ENCODE measurements at places on chromosomes 1 and 21.
A peak's percentile ranks its signal among the peaks of the same experiment; 100 is the strongest.

DNA sequence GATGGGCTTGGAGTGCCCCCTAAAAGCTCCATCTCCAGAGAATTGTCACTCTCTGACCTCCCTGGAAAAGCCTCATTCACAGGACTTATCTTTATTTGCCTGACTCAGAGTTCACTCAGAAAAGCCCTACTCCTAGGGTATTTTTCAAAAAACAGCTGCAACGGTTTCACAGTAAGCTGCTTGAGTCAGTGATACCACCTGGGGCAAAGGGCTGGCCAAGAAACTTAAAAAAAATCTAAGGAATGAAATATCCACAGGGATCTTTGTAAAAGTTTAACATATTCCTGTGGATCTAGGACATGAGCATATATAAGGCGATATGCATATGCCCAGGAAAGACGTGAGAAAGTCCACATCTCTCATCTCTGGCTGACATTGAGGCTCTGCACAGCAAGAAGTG, 33.8 kb upstream of the TSPAN2 start:
- no peak for DNase-seq

- DNase-seq, result peak; percentile 68
Observed at GRCh38 chr1:1144122-1144842, 28.4 kb upstream of the C1orf159 start.

- no peak for DNase-seq
Observed at GRCh38 chr1:2451741-2452140, 24.3 kb upstream of the PLCH2 start.

- DNase-seq, result no peak
Observed at GRCh38 chr1:243494741-243495431, 239.0 kb downstream of the SDCCAG8 start.

DNA sequence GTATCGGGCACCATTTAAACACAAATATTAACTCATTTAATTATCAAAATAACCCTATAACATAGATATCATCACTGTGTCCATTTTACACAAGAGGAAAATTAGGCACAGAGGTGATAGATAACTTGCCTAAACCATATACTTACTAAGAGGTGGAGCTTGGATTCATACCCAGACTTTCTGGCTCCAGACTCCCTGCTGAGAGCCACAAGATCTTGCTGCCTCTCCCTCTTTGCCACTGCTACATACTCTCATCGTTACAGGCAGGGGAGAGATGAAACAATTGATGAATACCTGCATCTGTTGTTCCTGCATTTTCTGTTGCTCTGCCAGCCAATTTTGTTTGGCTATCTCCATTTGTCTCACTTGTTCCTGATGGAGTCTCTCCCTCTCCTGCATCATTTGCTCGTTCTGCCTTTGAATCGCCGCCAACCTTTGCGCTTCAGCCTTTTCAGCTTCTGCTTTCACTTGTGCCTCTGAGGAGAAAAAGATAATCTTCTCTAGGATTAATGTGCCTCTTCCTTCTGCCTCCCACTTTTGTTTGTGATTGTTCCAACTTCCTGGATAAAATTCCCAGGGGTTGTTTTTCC, 10.6 kb downstream of the GBP5 start:
- DNase-seq, result no peak

- DNase-seq, result no peak
Observed at GRCh38 chr21:46459024-46459355, 299 bp downstream of the DIP2A start.

GRCh38 chr1:55826381-55827080, 611.4 kb upstream of the USP24 start:
- no peak for DNase-seq

GRCh38 chr1:90291431-90292216, 296.7 kb downstream of the ZNF326 start:
- DNase-seq, result no peak

GRCh38 chr1:109804660-109805059, 40.9 kb upstream of the EPS8L3 start:
- no peak for DNase-seq

DNA sequence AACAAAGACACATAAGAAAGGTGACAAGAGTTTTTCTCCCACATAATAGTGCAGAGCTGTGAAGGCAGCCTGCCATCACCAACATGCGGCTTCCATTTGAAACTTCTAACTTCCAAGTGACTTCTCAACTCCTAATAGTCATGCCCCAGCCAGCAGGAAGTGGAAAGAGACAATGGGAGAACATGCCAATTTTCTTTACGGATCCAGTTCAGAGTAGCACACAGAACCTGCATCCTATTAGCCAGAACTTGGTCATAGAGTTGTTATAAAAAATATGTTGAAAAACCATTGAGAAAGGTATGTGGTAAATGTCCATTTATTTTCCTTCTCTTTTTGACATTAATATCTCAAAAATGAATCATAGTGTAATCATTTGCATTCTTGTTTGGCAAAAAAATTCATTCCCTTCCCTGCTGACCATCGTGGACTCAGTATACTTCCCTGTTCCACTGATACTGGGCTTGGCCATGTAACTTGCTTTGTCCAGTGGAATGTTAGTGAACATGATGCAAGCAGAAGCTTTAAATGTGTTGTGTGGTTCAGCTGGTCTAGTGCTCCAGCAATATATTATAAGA, 197.4 kb downstream of the SEC16B start:
- no peak for DNase-seq

GRCh38 chr1:29259802-29260441, 23.6 kb downstream of the PTPRU start:
- DNase-seq, result peak; percentile 70

DNA sequence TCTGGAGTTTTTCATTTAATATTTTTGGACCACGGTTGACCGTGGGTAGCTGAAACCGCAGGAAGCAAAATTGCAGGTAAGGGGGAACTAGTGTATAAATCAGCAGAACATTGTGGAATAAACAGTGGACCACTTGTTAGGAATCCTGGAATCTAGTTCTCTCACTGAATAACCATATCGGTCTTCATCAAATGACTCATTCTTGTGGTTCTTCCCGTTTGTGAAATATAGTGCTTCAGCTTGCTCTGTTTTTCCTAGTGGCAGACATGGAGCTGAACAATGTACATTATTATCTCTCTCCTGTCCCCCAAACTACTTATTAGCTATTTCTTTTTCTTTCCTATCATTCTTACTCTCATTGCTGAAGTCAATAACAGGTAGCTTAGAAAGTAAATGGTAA, 61.9 kb downstream of the HSPA13 start:
- DNase-seq, result no peak

- DNase-seq, result no peak
Observed at GRCh38 chr1:240464099-240464498, 147.9 kb downstream of the GREM2 start.

- DNase-seq, result no peak
Observed at GRCh38 chr21:33299181-33299752, 25.5 kb upstream of the IFNAR1 start.

DNA sequence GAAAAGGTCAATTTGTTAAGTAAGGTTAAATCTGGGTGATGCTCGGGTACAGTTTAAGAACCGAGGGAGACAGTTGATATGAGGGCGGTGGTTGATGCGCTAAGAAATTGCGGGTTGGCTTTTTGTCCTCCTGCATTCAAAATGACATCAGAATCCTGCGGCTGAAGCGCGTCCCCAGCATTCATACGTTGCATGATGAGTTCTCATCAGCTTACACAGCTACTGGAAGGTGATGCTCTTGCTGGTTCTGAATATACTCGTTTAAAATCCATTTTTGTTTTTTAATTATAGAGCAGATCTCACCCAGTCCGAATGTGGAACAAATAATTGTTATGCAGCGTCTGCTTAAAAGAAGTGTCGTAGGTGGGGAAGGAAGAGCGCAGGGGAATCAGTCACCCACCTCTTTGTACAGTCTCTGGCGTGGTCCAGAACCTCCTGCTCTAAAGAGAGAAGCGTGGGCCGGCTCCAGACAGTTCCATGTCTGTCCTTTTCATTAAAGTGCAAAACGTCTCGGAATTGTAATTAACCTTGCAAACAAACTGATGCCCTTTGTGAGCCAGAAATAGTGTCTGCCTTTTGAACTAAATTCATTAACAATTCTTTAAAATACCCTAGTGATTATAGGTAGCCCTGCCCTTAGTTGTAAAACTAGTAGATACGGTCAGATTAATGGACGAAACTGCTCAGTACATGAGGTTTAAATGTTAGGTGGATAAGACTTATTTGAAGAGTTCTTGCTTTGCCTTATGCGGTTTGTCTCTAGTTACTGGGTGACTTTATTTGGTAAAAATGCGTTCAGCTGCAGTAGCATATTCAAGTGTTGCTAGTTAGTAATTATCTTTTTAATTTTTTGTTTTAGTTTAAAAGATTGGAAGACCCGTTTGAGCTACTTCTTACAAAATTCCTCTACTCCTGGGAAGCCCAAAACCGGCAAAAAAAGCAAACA, 741 bp downstream of the RGS2 start:
- no peak for DNase-seq

- DNase-seq, result no peak
Observed at GRCh38 chr1:48898894-48899293, 122.2 kb upstream of the BEND5 start.

GRCh38 chr1:43991200-43991475, 261 bp upstream of the CCDC24 start:
- peak; percentile 81 for DNase-seq

DNA sequence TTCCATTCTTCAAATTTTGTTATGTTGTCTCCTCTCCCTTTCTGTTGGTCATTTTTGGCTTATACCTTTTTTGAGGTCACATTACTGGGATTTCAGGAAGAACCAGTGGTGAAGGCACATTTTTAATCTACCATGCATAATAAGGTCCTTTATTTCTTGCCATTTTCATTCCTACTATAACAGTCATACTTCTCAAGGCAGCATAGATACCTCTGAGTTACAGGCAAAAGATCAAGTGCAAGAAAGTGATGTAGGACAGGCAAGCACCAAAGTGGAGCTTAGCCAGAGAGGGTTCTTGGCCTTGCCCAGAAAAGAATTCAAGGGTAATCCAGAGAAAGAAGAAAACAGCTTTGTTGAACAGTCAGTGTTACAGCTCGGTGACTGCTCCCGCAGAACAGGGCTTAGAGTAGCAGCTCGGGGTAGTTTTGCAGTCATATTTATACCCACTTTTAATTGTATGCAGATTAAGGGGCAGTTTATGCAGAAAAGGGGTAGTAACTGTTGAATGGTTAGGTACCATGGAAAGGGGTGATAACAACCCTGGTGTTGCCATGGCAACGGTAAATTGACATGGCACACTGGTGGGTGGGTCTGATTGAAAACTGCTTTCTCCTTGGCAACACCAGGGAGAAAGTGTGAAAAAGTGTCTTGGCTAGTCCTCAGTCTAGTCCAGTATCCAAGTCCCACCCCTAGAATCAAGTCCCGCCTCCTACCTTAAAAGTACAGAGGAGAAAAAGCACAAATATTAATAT, 39.6 kb upstream of the DOCK7 start:
- DNase-seq, result no peak

GRCh38 chr1:78987042-78987441, 19.5 kb downstream of the ADGRL4 start:
- no peak for DNase-seq

All from right kidney (tissue), 9 donors.